ENCODE measurements at places on chromosomes 5 and 9. TPM values are rescaled to one million over a fixed set of nuclear protein-coding genes. Genes with fewer than 3 reads are reported as not detected.

- DNase-seq, result no peak
Observed at GRCh38 chr5:156715287-156715686, 134.8 kb upstream of the PPP1R2B start.

THBS4 gene
- 0.20 TPM for total RNA-seq

DNA sequence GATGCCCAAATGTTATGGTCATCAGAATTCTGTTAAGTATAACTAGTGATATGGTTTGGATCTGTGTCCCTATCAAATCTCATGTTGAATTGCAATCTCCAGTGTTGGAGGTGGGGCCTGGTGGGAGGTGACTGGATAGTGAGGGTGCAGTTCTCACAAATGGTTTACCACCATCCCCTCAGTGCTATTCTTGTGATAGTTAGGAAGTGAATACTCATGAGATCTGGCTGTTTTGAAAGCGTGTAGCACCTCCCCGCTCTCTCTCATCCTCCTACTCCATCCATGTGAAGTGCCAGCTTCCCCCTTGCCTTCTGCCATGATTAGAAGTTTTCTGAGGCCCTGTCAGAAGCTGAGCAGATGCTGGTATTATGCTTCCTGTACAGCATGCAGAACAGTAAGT, 359.5 kb downstream of the TMEM167A start:
- no peak for DNase-seq

GRCh38 chr5:173488144-173488543, 128.3 kb downstream of the BOD1 start:
- DNase-seq, result no peak

DNA sequence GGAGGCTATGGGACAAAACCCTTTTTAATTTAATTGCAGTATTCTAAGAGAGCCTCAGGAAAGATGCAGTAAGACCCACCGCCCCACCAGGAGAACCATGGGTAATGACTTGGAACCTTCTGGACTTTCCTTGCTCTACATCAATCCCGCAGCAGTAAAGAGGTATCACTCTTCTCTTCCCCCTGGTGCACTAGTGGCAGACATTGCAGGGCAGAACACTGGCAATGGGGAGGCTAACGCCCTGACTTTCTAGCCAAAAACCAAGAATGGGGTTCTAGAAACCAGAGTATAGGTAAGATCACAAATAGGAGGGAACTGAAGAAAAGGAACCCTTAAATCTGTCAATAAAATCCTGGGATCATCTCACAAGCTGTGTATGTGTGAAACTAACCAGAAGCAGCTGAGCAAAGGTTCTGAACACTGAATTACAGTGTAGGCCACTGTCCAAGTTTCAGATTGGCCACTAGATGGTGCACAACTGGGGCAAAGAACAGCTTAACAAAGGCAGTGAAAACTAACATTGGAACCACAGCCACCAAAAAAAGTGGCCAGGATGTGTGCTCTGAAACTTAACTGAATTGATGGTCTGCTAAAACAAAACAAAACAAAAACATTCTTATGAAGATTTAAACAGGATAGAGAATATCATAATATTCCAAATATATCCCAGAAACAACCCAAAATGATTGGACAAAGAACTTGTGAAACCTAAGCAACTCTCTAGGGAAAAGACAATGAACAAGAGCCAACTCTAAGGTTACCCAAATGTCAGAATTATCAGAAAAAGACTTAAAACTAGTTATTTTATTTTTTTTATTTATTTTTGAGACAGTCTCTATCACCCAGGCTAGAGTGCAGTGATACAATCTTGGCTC, 6.6 kb upstream of the FAM151B start:
- DNase-seq, result no peak

SLC28A3 gene
- not detected for total RNA-seq

DNA sequence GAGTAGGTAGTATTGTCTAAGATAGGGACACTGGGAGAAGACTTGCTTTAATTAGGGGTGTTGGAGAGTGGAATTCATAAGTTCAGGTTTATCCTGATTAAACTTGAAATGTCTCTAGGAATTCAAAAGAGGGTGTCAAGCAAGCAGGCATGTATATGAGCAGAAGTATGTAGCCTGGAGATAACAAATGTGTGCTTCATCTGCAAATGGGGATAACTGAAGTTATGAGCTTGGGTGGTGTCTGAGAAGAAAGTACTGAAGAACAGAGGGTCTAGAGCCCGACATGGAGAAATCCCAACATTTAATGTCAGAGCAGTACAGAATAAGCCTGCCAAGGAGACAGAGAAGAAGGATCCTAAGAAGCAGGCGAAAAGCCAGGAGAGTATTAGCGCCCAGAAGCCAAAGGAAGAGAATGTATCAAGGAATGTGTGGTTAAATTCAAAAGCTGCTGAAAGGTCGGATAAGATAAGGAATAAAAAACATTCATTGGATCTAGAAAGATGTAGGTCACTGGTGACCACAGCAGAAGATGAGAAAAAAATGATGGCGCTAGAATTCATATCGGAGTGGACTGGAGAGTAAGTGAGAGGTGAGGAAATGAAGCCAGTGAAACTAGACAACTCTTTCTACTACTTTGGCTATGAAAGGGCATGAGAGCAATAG, 401.5 kb upstream of the PIK3R1 start:
- no peak for DNase-seq

GFPT2 gene
- 0.39 TPM for total RNA-seq

- no peak for DNase-seq
Observed at GRCh38 chr5:1367149-1367548, 22.2 kb upstream of the CLPTM1L start.

GRCh38 chr5:170482511-170482910, 21.3 kb upstream of the KCNIP1 start:
- no peak for DNase-seq

GRCh38 chr5:162657076-162657475, 589.5 kb downstream of the GABRG2 start:
- no peak for DNase-seq

- DNase-seq, result no peak
Observed at GRCh38 chr5:176466245-176466871, 18.2 kb downstream of the FAF2 start.

TMOD1 gene
- total RNA-seq, result 1.2 TPM

DNA sequence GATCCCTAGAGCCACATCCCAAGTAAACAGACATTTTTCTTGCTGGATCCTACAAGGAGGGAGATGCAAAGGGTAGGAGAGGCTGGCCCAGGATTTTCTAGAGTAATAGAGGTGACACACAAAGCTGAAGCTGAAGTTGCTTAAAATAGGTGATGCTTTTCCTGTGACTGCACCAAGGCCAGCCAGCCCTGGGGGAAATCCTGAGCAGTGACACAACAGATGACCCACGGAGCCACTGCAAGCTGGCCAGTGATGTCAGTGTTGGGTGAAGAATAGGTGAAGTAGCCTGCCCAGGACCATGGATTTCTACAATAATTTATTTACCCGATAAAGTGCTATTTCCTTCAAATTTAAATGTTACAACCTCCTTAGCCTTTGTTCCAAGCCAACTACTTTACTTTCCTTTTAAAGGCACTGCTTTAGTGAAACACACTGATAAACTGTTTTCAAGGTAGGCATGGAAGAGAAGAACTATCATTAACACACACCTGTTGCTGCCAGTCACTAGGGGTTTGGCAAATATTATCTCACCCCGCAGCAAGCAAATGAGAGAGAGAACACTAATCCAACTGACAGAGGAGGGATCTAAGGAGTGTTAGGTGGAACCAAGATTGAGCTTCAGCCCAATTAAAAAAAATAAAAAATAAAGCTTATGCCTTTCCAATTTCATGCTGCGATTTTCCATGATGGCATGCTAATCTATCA, 123.5 kb downstream of the CTNND2 start:
- no peak for DNase-seq

DNA sequence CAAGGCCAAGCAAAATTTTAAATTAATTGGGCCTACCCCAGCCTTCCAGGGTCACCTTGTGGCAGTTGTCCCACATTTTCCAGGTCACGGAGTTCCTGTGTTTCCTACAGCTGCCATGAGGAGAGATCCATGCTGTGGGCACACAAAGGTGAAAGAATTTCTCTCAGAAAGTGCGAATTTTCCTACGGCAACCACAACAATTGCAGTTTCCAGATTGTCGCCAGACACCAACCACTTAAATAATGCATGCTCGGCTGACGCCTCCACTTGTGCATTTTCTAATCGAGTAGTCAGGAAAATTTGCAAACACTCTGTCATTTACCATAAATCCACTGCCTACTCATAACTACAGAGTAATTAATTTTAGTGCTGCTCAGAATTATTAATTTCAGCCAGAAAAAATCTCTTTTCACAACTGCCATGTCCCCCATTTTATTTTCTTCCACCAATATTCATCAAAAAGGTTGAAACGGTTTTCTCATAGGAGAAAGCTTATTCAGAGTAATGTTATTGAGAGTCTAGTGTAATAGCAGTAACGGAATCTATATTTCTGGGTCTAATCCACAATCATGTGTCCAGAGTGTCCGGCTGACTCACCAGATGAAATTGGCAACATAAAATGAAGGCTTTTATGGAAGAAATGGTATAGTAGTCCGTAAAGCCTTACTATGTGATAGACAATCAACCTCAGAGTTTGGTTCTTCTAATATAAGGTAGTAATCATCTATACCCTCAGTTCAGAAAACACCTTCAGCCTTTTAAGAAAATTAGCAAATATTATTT, 389.8 kb downstream of the NR2F1-AS1 start:
- no peak for DNase-seq

DNA sequence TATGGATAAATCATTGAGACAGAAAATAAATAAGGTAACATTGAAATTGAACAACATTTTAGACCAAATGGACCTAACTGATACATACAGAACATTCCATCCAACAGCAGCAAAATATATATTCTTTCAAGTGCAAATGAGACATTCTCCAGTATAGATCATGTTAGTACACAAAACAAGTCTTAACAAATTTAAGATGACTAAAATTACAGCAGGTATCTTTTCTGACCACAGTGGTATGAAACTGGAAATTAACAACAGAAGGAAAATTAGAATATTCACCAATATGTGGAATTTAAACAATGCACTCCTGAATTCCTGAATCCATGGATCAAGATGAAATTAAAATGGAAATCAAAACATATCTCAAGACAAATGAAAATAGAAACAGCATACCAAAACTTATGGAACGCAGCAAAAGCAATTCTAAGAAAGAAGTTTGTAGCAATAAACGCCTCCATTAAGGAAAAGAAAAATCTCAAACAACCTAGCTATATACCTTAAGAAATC, 115.6 kb downstream of the ADAMTS12 start:
- no peak for DNase-seq

GLIPR2 gene
- 13.6 TPM for total RNA-seq

DNA sequence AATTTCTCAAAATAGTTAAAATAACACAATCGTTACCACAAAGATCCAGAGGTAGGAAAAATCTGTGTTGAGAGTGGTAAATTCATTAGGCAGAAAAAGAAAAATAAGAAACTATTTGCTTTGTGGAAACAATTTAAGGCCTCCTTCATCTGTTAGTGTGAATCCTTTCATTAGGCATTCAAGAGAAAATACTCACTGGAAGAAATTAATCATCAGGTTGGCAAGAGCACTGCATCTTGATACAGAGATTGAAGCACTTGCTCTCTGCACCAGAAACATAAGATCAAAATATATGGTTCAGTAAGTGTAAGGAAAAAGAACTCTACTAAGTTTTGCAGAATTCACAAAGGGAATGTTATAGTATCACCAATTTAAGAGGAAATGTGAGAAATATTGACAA, 44.4 kb downstream of the TTC39B start:
- no peak for DNase-seq

IPO11 gene
- 32.9 TPM for total RNA-seq

AK8 gene
- total RNA-seq, result 0.93 TPM
